ENCODE measurements at places on chromosomes 11 and 22.

- DNase-seq: no peak
Observed at GRCh38 chr22:26610996-26611395, 6.8 kb downstream of the CRYBB1 start.

- DNase-seq: no peak
Observed at GRCh38 chr11:12693094-12693478, 18.9 kb downstream of the TEAD1 start.

GRCh38 chr11:47514825-47515647 is 37.9 kb downstream of the CELF1 start:
- no peak for DNase-seq

GRCh38 chr11:119797736-119798135 is 68.7 kb upstream of the NECTIN1 start:
- no peak for DNase-seq

- DNase-seq: no peak
Observed at GRCh38 chr11:66880496-66881450, 23.9 kb downstream of the LRFN4 start.

GRCh38 chr11:26731084-26731456 is 9.2 kb upstream of the SLC5A12 start:
- DNase-seq: no peak

DNA sequence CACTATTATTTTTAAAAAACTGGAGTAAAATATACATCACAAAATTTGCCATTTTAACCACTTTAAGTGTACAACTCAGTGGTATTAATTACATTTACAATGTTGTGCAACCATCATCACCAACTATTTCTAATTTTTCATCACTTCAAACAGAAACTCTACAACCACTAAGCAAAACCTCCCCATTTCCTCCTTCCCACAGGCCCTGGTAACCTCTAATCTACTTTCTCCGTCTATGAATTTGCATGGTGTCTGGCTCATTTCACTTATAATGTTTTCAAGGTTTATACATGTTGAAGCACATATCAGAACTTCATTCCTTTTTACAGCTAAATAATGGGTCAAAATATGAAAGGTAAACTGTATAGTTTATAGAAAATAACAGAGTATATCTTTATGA is 24.4 kb downstream of the DDI1 start:
- DNase-seq: no peak

DNA sequence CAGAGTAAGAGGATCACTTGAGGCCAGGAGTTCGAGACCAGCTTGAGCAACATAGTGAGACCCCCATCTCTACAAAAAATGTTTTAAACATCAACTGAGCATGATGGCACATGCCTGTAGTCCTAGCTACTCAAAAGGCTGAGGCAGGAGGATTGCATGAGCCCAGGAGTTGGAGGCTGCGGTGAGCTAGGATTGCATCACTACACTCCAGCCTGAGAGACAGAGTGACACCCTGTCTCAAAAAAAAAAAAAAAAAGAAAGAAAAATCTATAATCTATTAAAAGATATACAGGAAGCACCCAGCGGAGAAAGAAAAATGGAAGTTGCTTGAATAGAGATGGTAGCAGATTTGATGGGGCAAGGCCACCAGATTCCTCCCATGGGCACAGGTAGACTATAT is 61.8 kb downstream of the FAM83F start:
- no peak for DNase-seq

- no peak for DNase-seq
Observed at GRCh38 chr11:122785031-122785541, 53.2 kb upstream of the CRTAM start.

GRCh38 chr11:111419641-111420327 is 40.7 kb upstream of the POU2AF1 start:
- no peak for DNase-seq

GRCh38 chr11:107791343-107792048 is 67.1 kb downstream of the SLC35F2 start:
- no peak for DNase-seq

DNA sequence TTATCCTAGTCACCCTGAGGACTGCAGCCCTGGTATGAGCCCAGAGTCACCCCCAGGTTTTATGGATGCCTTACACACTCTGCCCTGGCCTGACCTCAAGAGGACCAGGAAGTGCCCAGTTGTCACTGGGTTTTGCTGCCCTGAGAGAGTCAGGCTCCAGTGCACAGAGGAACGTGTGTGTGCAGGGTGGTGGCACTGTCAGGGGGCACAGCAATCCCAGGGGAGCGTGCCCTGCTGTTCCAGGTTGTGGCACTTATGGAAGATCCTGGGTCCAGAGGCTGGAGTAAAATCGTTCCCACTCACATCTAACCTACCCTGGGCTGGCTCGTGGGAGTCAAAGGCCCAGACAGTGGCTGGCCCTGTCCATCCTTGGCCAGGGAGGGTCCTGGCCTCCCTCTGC is 7.6 kb downstream of the APOBEC3A start:
- no peak for DNase-seq

GRCh38 chr11:44889266-44889665 is 61.4 kb downstream of the TP53I11 start:
- DNase-seq: no peak

GRCh38 chr11:57815476-57815875 is 53.9 kb downstream of the CTNND1 start:
- DNase-seq: no peak

- no peak for DNase-seq
Observed at GRCh38 chr11:118215262-118215661, 9.5 kb downstream of the JAML start.

DNA sequence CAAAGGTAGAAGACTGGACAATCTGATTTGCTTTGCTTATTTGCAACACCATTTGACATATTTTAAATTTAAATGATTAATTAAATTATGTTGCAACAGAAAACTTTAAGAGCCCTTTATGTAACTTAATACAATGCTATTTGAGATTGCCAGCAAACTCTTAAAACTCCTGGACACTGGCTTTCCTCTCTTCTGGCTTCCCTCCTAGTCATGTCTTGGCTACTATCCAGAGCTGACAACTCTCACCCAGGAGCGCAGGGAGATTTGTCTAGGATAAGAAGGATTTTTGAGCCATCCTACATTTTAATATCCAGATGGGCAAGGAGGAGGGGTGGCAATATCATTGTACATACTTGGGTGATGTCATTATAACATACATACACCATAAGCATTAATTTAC is 134.3 kb downstream of the ELP4 start:
- no peak for DNase-seq

- DNase-seq: no peak
Observed at GRCh38 chr11:114135737-114136151, 76.2 kb downstream of the ZBTB16 start.

DNA sequence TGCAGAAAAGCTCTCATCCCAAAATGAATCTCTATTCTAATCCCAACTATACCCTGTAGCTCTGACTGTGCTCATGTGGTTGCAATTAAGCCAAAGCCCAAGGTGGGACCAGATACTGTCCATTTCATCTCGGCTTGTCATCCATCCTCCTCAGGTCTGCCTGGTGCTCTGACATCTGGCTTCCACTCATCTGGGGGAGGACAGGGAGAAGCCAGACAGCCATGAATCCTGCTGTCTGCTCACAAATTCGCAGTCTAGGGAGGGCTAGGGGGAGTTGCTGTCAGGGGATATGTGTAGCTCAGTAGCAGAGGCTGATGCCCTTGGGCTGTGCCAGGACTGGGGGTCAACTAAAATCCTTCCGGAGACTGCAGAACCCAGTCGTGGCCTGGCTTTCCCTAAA is 167.1 kb downstream of the ETS1 start:
- DNase-seq: no peak

DNA sequence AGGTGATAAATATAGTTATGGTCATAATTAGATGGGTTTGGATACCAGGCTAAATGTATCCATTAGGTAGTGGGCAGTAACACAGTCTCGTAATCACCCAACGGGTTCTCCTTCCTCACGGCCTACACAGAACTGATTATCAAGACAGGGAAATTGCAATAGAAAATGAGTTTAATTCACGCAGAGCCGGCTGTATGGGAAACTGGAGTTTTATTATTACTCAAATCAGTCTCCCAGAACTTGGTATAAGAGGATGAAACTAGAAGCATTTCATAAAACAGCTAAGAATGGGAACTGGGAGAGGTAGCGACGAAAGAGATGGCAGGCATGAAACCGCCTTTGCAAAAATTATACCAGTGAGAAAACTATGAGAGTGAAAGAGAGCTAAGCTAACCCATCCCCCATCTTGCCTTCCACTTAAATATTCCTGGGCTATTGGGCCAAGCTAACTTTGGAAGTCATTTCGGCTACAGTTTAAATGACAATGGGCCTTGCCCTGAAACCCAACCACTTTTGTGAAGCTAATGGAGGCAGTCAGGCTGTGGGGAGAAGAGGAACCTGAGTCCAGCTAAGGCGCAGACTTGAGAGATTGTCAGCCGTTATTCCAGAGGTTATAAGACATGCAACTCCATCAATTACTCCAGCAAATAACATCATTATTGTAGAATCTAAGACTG is 29.6 kb downstream of the CTSC start:
- no peak for DNase-seq

- no peak for DNase-seq
Observed at GRCh38 chr11:2482745-2483144, 37.9 kb downstream of the KCNQ1 start.

DNA sequence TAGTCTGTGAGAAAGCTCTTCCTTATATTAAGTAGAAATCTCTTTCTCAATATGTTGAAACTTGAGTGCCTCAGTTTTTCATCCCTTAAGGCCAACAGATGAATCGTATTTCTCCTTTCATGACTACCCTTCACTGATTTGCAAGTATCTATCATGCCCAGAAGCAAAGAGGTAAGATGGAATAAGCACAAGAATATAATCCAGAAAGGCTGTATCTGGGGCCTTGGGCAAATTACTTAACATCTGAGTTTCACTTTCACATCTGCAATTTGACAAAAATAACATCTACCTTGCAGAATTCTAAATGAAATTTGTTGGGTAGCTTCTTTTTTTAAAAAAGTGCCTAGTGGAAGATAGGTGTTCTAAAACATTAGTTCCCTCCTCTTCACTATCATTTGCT is 552.4 kb upstream of the ANO5 start:
- DNase-seq: no peak

GRCh38 chr22:28015676-28016601 is 96.9 kb upstream of the PITPNB start:
- DNase-seq: no peak

DNA sequence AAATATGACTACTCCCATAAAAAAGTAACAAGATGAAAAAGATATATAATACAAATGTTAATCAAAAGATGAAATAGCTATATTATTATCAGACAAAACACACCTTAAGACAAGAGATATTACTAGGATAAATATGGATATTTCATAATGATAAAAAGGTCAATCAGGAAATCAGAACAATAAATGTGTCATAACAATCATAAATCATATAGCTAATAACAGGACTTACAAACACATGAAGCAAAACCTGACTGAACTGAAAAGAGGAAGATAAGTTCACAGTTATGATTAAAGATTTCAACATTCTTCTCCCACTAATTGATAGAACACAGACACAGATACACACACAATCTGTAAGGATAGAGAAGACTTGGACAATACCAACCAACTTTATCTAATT is 47.2 kb downstream of the EIF3M start:
- DNase-seq: no peak

DNA sequence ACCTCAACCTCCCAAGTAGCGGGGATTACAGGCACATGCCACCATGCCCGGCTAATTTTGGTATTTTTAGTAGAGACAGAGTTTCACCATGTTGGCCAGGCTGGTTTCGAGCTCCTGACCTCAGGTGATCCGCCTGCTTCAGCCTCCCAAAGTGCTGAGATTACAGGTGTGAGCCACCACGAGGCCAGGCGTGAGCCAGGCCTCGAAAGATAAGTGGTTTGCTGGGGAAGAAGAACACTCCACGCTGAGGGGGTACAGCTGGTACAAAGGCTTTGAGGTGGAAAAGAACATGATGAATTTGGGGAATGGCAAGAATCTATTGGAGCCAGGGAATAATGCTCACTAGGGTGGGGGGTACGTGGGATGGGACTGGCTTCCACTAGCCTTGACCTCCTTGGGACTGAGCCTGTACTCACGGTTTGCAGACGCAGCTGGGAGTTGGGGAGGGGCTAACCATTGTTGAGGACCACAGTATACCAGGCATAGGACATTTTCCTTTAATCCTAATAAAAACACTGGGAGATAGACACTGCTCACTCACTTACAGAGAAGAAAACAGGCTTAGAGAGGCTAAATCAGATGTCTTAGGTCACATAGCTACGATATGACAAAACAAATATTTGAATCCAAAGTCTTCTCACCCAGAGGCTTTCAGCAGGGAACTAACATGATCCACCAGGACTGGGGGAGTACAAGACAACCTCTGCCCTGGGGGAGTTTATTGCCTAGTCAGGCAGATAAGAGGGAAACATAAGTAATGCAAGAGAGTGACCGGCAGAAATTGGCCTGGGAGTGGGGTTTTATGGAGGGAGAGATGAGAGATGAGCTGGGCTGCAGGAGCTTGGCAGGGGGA is 4.9 kb downstream of the SLCO2B1 start:
- no peak for DNase-seq

GRCh38 chr22:38927033-38927781 is 30.2 kb upstream of the APOBEC3A start:
- peak; percentile 70 for DNase-seq

DNA sequence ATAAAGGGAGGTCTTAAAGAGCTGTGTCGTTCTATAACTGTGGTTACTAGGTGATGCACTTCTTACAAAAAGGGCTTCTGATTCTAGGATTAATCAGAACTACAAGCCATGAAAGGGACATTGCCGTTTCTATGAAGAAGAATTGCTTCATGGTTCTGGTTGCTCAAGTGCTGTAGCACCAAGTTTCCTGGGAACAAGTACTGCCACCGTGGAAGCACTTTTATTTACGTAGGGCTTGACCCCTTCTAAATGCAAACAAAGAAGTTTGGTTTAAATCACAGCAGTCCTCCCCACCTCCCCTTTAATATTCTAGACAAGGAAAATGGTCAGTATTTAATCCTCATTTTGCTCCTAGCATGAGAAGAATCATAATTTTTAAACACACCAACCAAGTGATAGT is 9.8 kb downstream of the YAP1 start:
- DNase-seq: no peak

- peak; percentile 66 for DNase-seq
Observed at GRCh38 chr22:29907753-29908515, 25.0 kb downstream of the MTMR3 start.

GRCh38 chr11:84671325-84671999 is 955.7 kb downstream of the DLG2 start:
- no peak for DNase-seq

- no peak for DNase-seq
Observed at GRCh38 chr11:8610532-8611116, 16.6 kb upstream of the STK33 start.

DNA sequence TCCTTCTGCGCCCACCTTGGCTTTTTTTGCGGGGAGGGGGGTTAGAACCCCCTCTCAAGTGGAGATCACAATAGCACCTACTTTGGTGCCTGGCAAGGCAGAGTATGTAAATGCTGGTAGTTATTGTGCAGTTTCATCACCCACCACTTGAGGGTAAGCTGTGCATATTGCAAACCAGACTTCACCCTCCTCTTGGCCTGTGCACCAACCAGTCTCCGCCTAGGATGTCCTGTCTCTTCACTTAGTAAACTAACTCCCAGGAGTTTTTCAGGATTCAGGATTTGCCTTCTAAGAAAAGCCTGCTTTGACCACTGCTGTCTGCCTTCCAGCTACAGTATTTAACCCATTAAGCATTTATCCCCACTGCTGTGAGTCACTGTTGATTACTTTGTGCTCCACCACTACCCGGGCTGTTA is 2.0 kb upstream of the UBXN1 start:
- peak; percentile 63 for DNase-seq

GRCh38 chr11:127017482-127017881 is 16.9 kb upstream of the KIRREL3 start:
- DNase-seq: no peak
